ENCODE measurements at places on chromosomes 11 and 22. TPM values are rescaled to one million over a fixed set of nuclear protein-coding genes. Genes with fewer than 3 reads are reported as not detected.

Gene CYTH4
- 0.43 TPM for total RNA-seq

Gene RASSF10
- total RNA-seq: not detected

Gene OR6T1
- total RNA-seq: not detected

Gene RAG2
- not detected for total RNA-seq

Gene SAMM50
- total RNA-seq: 49.6 TPM

Gene SPDYC
- not detected for total RNA-seq

Gene MS4A2
- total RNA-seq: not detected

Gene MUC2
- total RNA-seq: not detected

Gene PHLDB1
- total RNA-seq: 108 TPM

Gene CSF2RB
- not detected for total RNA-seq

Gene HTR3A
- total RNA-seq: not detected

Gene NDUFA6
- 108 TPM for total RNA-seq

Gene GRIA4
- total RNA-seq: under 0.01 TPM

Gene NTM
- 15.4 TPM for total RNA-seq

Gene CCDC88B
- 1.6 TPM for total RNA-seq

Gene VWCE
- 1.7 TPM for total RNA-seq

Gene MYOD1
- not detected for total RNA-seq

Gene NPTXR
- total RNA-seq: 0.46 TPM

Measured in smooth muscle cell of bladder (primary cell).